ENCODE measurements at places on chromosomes 7 and 10. TPM values are rescaled to one million over a fixed set of nuclear protein-coding genes. Genes with fewer than 3 reads are reported as not detected.
A peak's percentile ranks its signal among the peaks of the same experiment; 100 is the strongest.

GRCh38 chr7:135856356-135857144, 107.9 kb upstream of the FAM180A start:
- no peak for DNase-seq

DNA sequence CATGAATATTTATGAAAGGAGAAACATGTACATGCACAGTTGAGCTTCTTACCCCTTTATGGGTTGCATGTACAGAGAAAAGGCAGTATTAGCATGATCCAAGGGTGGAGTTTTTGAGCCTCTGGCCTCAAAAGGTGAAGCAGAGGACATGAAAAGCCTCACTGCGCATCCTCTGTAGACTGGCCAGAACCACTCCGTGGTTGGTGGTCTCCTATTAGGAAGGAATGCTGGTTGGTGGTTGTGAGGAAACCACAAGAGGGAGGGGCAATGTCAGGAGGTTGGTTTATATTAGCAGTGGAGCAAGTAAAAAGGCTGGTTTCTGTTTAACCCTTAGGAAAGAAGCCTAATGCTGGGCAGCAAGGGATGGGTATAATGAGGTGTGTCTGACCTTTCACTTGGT, 37.5 kb downstream of the AHCYL2 start:
- no peak for DNase-seq

- DNase-seq = peak; percentile 74
Observed at GRCh38 chr10:119313644-119314043, 106.3 kb downstream of the GRK5 start.

- DNase-seq = no peak
Observed at GRCh38 chr10:75623310-75624093, 192.1 kb downstream of the LRMDA start.

DNA sequence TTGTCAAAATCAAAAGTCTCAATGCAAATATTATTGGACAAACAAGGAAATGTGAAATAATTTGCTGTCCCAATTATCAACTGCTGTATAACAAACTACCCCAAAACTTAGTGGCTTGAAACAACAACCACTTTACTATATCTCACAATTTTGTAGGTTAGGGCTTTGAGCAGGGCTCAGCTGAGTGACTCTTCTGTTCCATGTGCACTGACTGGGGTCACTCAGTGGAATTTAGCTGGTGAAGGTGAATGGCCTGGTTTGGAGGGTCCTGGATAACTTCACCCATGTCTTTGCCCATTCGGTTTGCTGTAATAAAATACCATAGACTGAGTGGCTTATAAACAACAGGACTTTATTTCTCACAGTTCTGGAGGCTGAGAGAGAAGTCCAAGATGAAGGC, 3.7 kb upstream of the GSDME start:
- DNase-seq = no peak

DNA sequence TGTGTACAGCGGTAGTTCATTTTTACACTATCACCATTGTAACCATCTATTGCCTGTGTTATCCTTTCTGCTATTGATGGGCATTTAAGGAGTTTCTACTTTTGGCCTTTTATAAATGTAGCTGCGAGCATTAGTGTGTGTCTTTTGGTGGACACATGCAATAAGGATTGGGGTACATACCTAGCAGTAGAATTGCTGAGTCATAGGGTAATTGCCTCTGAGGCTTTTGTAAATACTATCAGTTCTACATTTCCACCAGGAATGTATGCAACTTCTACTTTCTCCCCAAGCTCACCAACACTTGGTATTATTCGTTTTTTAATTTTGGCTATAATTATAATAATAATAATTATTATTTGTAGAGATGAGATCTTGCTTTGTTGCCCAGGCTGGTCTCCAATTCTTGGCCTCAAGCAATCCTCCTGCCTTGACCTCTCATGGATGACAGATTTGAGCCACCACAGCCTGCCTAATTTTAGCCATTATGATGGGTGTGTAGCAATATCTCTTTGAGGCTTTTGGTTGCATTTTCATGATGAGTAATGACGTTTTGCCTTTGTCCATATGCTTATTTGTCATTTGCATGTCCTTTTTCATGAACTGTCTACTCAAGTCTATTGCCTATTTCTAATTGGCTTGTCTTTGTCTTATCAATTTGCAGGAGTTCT, 277.0 kb downstream of the ACTR3B start:
- DNase-seq = no peak

DNA sequence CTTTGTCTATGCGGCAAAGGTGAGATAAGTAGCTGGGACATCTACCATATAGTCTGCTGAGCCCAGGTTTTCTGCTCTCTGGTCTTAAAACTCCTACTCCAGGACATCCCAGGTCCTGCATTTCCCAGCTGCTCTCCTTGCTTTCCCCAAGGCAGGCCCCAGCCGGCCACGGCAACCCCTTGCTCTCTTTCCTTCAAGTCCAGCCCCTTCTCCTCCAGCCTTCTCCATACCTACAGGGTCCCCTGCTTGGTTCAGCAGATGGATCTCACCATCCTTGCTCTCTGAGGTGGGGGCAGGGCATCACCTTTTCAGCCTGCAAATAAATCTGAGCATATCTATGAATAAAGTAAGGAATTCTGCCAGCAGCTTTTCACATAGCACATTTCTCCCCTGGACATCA, 8.7 kb downstream of the GIMAP5 start:
- no peak for DNase-seq

DNA sequence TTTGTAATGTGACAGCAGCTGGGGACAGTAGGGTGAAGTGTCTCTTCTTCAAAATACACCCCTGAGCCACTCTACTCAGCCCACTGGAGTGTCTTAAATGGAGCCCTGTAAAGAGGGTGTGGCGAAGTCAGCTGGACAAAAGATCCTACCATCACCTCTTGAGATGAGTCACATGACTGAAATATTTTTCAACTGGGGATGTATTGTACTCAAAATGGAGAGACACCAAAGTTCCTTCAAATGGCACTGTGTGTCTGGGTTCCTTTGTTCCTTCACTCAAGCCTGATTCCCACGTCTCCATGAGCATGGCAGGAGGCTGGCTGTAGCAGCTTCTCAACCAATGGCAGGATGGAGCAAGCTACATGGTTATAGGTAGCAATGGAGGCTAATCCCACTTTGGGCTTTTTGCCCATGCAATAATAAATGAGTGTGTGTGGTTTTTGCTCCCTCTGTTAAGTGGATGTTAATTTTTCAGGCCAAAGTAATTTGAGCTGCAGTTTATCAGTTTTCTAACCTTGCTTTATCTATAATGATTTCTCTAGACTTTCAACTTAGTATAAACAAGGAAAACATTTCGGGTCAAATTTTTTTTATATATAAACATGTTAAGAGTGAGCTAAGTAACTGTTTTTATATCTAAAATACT, 68.2 kb downstream of the CLEC2L start:
- no peak for DNase-seq

GRCh38 chr10:24951201-24952142, 934 bp downstream of the PRTFDC1 start:
- DNase-seq = peak; percentile 66

BLNK gene
- total RNA-seq = 50.6 TPM

FAM13C gene
- total RNA-seq = 47.9 TPM

PRRT4 gene
- total RNA-seq = 0.66 TPM

CYP3A4 gene
- 585 TPM for total RNA-seq

ZNF853 gene
- 8.3 TPM for total RNA-seq
